ENCODE measurements at places on chromosomes 11 and 22.

DNA sequence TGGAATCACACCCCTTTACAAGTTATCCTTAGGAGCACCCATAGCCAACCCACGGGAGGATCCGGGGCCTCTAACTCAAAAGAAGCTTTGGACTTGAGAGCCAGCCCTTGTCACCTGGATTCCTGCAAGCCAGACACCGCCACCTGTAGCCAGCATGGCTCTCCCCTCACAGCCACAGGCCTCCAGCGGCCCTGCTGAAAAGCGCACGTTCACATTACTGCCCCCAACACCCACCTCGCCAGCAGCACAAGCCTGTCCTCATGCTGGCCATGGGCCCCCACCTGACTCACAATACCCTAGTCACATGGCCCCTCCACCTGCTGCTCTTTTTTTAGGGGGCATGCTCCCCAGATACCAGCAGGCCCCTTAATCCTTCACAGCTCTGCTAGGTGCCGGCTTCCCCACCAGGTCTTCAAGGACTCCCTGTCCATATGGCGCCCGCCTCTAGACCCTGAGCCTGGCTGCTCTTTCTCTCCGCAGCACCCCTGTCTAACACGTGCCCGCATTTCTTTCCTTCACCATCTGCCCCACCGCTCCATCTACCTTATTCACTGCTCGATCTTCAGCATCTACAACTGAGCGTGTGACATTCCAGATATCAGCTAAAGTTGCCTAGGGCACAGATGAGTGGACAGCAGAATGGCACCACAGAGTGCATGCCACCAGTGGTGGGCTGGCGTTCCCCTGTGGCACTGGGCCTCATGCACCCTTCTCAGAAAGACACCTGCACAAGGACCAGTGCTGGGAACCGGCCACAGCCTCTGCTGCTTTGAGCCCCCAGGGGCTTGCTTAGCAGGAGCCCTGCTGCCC, 6.6 kb downstream of the CARS1 start:
- no peak for DNase-seq

- DNase-seq = no peak
Observed at GRCh38 chr22:20904008-20904979, 12.9 kb upstream of the CRKL start.

DNA sequence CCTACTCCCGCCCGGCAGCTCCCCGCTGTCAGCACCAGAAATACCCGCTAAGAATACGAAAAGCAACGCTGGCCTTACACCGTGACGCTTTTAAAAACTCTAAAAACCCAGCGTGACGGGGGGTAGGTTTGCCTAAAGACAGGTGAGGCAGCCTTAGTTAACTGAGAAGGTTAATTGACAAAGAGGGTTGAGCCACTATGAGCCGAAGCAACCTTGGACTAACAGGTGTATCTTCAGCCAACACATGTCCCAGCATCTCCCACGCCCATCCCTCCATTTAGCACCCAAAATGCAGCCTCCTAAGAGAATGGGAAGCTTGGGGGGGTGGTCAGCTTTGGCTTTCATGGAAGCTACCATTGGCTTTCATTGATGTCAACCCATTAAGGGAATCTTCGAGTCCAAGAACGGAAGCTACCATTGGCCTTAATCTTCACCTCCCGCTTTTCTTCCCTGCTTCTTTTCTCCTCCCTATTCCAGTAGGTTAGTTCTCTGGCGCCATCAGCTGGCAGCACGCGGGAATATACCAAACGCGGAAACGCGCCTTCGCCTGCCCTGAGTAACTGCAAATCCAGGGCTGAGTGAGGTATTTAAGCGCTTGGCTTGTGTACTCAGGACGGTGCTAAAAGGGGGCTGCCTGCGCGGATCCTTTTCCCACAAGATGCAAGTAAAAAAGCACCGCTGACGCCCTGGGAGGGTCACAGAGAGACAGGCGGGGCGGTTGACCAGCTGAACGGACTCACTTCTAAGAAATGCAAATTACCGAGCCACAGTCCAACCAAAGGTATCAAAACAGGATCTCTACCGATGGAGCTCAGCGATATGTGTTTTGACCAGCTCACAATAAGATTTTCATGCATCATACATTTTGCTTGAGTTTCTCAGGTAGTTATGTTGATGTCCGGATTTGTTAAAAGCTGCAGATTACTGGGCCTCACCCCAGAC, 38.5 kb upstream of the GLYATL1 start:
- DNase-seq = peak; percentile 31

GRCh38 chr11:46900091-46900746, 18.1 kb downstream of the LRP4 start:
- DNase-seq = no peak

DNA sequence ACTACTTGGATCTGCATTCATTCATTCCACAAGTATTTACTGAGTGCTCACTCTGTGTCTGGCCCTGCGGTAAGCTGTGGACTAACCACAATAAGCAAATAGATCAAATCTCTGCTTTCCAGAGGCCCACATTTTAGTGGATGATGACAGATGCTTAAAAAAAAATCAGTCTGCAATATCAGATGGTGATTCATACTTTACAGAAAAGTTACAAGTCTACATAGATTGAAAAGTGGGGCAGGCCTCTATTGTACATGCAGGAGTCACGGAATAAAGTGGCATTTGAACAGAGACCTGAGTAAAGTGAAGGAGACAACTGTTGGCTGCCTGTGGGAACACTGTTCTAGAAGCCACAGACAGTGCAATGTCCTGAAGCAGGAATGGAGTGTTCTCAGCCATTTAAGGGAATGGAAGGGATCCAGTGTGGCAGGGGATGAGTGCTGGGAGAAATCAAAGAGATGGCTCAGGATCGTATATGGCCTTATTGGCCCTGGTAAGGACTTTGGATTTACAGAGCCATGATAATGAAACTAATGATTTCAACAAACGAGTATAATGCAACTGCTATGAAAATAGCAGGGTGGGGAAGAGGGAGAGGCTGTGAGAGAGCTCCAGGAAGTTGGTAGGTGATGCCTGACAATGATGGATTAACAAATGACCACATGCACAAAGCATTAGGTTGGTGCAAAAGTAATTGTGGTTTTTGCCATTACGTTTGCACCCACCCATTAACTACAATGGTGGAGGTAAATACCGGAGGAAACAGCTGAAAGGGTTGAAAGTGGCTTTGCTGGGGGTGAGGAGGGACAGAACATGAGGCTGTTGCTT, 31.1 kb downstream of the TMEM45B start:
- DNase-seq = peak; percentile 46

DNA sequence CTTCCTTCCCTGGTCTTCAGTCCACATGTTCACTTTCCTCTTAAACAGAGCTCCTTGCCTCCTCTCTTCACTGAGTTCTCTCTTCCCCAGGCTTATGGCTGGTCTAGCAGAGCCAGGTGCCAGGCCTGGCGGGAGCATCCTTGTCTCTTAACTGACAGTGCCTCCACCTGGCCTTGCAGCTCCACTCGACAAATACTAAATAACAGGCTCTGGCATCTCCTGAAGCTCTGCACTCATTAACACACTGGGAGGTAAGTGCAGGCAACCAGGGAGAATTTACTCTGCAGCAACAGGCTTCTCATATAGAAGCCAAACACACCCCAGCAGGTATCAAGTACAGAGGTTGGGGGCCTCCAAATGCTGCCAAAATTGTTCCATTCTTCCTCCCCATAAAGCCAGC, 438.1 kb downstream of the SOX6 start:
- no peak for DNase-seq

GRCh38 chr11:12968826-12969225, 40.3 kb upstream of the RASSF10 start:
- DNase-seq = no peak

- DNase-seq = no peak
Observed at GRCh38 chr22:37177221-37177620, 10.8 kb downstream of the C1QTNF6 start.

GRCh38 chr11:122673701-122674100, 18.2 kb downstream of the UBASH3B start:
- no peak for DNase-seq

DNA sequence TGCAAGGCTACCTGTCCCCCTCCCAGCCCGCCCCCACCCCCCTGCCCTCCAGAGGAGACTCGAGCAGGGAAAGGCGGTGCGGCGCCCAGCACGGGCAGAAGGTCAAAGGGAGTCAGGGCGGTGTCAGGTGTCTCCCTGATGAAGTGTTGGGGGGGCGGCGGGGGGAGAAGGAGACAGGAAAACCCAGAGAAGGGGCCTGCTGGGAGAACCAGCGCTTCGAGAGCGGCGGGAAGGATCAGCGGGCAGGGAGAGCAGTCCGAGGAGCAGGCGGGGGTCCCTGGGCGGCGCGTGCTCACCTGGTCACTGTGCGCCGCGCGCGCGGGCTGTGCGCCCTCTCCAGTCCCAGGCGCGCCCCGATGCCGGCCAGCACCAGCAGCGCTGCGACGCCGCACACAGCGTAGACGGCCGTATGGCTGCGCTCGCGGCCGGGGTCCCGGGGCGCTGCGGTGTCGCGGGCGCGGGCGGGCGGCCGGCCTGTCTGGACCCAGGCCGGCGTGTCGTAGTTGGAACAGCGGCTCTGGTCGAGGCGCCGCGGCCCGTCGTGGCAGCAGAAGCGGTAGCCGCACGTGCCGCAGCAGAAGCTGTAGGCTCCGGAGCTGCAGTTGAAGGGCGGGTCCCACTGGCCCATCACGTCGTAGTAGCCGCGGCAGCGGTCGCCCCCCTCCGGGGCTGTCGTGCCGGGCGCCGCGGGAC, 886 bp downstream of the SHISA8 start:
- no peak for DNase-seq

DNA sequence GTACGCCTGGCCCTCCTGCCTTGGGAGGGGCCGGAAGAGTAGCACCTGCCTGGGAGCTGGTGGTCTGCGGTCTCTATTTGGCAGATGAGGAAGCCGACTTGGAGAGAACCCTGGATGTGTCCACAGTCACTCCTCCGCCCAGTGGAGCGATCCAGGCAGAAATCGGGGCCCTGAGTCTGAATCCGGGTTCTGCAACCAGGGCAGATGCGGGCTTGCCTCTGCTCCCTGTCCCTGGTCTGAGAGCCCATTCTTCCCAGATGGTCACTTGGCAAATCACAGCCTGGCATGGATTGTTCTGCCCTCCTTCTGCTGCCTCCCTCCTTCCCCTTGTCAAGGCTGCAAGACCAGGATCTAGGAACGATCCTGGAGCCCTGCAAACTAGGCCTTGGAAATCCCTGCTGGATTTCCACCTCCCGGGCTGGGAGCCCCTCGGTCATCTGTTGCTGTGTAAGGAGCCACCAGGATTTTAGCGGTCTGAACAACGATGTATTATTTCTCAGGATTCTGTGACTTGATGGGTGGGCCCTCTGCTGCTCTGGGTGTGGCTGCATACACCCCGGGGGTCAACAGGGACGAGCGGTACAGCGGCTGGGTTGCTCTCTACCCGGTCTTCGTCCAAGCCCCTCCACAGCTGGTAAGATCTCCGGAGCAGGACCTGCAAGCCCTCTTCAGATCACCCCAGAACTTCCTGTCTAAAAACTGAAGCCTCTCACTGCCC, 2.0 kb upstream of the ASCL2 start:
- DNase-seq = no peak

DNA sequence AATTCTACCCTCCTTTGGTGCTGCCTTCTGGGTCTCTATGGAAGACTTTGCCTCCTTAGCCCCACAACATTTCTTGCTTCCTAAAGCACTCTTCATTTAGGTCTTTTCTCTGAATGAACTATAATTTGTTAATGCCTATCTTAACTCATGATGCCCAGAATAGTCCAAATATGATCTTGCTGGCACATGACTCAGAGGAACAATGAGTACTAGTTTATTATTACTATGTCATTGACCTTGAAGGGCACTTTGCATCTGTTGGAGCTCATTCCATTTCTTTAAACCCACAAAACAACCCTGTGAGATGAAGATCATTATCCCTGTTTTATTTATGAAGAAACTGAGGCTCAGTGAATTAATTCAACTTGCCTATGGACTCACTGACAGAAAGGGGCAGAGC, 320.2 kb upstream of the PLET1 start:
- DNase-seq = no peak

DNA sequence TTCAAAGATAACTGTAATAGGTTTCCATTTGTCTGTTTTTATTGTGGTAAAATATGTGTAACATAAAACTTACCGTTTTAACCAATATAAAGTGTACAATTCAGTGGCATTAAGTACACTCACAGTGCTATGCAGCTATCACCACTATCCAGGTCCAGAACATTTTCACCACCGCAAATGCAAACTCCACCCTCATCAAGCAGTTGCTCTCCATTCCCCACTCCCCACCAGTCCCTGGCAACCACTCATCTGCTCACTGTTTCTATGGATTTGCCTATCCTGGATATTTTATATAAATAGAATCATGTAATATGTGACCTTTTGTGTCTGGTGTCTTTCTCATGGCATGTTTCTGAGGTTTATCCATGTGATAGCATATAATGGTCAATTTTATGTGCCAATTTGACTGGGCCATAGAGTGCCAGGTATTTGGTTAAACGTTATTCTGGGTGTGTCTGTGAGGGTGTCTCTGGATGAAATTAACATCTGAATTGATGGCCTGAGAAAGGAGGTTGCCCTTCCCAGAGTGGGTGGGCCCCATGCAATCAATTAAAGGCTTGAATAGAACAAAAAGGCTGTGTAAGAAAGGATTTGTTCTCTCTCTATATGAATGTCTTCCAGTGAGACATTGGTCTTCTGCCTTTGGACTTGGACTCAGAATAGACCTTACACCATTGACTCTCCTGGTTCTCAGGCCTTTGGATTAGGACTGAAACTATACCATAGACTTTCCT, 17.2 kb upstream of the SMCO4 start:
- DNase-seq = no peak

GRCh38 chr11:15159085-15159484, 44.4 kb downstream of the INSC start:
- DNase-seq = peak; percentile 3

DNA sequence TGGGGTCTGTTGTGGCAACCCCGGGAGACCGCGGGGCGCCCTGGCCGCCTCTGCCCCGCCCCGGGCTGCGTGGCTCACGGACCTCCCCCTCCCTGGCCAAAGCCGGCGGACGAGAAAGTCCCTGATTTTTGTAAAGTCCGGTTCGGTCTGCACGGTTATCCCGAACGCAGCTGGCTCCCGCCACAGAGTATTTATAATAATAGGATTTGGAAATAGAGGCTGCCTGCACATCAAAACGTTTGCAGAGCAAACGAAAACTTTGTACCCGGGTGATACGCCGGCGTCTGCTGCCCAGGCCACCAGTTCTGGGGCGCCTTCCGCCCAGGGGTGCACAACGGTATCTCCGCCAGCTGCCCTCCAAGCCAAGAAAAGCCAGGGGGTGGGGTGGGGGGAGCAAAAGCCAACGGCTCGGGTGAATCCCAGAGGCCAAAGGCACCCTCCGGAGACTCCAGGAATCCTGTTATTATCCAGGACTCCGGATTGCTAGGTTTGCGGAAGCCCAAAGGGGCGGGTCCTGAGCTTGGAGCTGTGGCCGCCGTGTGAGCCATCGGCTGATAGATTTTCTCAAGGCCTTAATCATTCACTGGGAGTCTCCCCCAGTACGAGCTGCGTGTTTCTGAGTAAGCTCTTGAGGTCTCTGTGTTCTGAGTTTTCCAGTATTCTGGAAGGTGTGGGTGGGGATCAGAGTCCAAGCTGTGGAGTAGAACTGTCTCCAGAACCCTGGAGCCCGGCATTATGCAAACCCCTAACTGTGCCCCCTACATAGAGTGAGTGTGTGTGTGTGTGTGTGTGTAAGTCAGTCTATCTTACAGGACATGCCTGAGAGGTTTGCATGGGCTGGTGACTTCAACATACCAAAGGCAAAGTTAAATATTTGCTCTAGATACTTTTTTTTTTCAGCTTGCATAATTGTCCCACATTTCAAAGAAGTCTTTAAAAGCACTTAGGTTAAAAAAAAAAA, 673 bp upstream of the SHANK2 start:
- DNase-seq = no peak

GRCh38 chr22:37549704-37550059, 10.6 kb upstream of the CDC42EP1 start:
- no peak for DNase-seq

Measured in activated CD4-positive, alpha-beta T cell treated with anti-CD3 and anti-CD28 coated beads, Interleukin-2, Interleukin-4, amounts not matched to agents 100 ng/mL and 50 ng/mL, durations not matched to agents 16 hours and 8 hours (primary cell).